ENCODE measurements at places on chromosomes 6 and 20.

DNA sequence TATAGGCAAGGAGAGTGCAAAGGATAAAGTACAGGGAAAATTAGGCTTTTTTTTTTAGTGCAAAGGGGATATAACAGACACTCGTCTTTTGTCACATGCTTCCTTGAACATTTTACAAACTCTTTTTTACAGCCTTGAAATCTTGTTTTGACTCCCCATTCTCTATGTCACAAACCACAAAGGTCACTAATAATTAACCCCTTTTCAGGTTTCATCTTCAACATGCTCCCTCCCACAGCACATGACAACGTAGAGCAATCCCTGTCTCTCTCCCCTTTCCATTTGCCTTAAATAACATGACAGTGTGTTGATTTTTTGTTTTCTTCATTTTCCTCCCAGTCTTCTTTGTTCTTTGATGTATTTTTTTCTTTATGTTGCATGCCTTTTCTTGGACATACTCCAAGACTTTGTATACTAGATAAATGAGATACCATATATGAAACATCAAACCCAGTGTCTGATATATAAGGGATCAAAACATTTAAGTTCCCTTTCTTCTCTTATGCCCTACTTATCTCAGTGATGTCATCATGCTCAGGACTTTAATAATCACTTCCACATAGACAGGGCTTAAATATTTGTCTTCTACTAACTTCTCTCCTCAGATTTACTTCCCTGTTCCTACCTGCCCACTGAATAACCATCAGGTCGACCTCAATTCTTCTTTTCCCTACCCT is 378.7 kb upstream of the HSF2 start:
- no peak for DNase-seq

- no peak for DNase-seq
Observed at GRCh38 chr6:71446470-71446869, 157.9 kb downstream of the OGFRL1 start.

DNA sequence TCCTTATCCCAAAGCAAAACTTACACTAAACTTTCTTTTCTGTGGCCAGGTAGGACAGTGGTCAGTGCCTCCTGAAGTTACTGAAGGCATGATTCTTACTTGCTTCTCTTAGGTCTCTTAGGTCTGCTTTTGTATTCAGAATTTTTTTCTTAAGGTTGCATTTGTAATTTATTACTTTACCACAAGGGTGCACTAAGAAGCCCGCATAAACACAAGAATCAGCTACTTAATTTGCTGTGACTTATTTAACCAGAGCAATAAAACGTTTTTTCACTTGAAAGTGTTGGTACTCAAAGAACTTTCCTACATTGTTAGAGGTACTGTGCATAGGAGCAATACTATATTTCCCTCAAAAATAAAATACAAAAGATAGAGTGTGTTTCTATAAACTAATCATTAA is 75.4 kb upstream of the LAMA2 start:
- peak; percentile 5 for DNase-seq

DNA sequence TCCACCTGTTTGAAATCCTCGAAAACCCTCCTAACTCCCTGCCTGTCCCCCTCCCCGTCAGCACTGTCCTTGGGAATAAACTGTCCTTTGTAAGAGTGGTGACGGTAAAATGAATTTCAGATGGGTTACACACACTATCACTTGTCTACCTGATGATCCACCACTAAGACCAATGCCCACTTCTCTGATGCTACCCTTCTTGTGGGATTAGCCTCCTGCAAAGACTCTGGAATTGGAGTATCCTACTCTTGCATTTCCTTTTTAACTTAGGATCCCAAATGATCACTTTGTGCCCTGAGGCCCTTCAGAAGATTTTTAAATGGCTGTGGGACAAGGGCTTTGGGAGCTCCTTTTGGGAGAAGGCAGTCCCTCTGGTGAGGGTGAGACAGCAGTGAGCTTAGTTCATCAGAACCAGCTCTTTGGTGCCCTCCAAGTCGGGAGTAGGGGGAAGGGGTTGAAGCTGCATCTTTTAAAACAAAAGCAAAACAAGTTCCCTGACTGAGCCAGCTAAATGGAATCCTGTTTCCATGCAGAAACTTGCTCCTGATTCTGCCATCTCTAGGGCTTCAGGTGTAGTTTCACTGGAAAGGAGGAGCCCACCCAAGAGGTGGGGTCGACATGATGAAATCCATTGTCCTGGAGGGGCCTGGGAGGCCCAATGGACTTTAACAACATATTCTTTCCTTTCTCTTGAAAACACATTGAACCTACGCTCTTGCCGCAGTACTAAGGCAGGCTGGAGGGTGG is 86.5 kb downstream of the ASXL1 start:
- no peak for DNase-seq

DNA sequence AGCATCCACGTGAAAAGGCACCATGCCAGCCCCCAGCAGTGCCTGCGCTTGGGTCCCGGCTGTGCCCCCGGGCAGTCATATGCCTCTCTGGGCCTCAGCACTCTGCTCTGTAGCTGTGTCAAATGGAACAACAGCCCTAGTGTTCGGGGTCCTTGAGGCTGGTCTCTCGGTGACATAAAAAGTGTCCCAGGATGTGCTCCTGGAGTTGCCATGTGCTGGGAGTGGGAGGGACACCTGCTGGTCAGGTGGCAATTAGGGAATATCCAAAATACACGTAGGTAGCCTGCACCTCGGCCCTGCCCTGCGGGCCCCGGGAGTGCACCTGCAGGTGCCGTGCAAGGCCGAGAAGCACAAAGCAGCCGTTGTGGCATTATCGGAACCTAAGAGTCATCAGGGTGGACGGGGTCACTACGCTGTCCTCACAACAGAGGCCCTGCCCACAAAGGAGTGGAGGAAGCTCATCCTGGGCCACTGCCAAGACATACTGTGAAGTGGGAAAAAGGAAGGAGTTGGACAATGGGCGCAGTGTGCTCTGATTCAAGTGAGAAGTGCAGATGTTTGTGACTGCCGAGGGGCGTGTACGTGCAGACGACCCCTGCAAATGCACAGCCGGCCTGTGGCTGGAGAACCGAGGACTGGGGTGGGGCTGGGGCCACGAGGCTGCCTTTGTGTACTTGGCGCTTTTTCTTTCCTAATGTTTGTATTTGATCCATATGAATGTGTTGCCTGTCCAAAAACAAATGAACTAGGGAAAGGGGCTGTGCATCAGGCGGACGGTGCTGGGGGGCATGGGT is 24.6 kb downstream of the SLCO4A1 start:
- no peak for DNase-seq

GRCh38 chr6:39166189-39166911 is 51.4 kb upstream of the SAYSD1 start:
- DNase-seq, result peak; percentile 28

- DNase-seq, result no peak
Observed at GRCh38 chr6:133266186-133266585, 25.0 kb downstream of the EYA4 start.

DNA sequence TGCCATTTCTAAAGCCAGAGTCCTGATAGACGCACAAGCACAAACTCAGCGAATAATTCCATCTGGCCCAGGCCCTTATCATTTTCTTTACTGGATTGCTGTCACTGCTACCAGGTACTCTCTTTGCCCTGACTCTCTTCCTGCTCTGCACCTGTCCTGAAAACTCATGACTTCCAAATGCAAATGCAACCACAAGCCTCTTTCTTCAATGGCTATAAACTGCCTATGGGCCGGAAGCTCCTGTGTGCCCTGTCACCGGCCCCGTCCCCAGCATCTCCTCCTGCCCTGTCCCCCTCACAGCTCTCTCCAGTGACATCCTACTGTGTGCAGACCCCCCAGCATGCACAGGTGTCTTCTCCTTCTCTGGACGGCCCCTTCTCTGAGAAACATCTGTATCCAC is 302.6 kb downstream of the GMDS start:
- DNase-seq, result no peak

All from cerebellar cortex (tissue), 1 donor.